Heart right ventricle (tissue), 16 donors: ENCODE measurements at places on chromosomes 12 and 14. TPM values are rescaled to one million over a fixed set of nuclear protein-coding genes. Genes with fewer than 3 reads are reported as not detected.
A peak's percentile ranks its signal among the peaks of the same experiment; 100 is the strongest.

DNA sequence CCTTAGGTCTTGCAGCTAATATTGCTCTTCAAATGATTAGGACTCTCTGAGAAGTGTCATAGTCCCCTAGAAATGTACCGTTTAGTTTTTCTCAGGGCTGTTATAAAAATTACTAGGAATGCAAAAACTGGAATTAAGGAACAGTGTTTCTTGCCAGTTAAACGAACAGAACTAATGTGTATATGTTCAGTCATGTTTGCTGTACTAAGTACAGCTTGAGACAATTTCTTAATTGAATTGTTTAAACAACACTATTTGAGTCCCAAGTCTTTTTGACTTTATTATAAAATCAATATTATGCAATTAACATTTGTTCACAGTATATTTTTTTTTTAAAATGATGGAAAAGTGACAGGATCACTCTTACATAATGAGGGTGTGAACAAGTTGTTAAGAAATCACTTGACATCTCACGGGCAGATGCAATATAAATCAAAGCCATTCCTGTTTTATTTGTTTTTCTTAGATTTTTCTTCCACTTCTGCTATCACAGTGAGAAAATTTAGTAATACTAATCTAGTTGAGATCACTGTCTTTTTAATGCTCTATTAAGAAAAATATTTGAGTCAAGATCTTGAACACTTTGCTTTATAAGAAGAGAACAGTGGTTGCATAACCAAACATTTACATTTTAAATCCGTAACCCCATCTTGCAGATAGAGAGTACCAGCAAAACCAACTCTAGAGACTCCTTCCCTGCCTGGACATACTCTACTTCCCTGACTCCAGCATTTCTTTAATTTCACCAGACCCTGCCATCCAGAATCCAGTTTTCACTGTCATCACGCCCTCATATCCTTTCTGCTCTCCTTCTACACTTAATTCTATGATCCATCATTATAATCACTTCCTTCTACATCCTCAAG, 140.7 kb upstream of the KITLG start:
- DNase-seq: no peak
- no peaks in the 10 kb centered on the region for H3K4me1 ChIP-seq
- H3K27ac ChIP-seq: no peak overlapping the region
- H3K36me3 ChIP-seq: no peaks in the 10 kb centered on the region
- H3K27me3 ChIP-seq: no peaks in the 10 kb centered on the region

GRCh38 chr12:121013715-121014114, 2.6 kb downstream of the C12orf43 start:
- DNase-seq: no peak
- H3K36me3 ChIP-seq: no peaks in the 10 kb centered on the region
- no peak overlapping the region for H3K4me3 ChIP-seq

- no peaks in the 10 kb centered on the region for H3K27me3 ChIP-seq
- no peak overlapping the region for H3K27ac ChIP-seq
- no peak for DNase-seq
Observed at GRCh38 chr12:83224012-83224411, 537.3 kb downstream of the TMTC2 start.

DNA sequence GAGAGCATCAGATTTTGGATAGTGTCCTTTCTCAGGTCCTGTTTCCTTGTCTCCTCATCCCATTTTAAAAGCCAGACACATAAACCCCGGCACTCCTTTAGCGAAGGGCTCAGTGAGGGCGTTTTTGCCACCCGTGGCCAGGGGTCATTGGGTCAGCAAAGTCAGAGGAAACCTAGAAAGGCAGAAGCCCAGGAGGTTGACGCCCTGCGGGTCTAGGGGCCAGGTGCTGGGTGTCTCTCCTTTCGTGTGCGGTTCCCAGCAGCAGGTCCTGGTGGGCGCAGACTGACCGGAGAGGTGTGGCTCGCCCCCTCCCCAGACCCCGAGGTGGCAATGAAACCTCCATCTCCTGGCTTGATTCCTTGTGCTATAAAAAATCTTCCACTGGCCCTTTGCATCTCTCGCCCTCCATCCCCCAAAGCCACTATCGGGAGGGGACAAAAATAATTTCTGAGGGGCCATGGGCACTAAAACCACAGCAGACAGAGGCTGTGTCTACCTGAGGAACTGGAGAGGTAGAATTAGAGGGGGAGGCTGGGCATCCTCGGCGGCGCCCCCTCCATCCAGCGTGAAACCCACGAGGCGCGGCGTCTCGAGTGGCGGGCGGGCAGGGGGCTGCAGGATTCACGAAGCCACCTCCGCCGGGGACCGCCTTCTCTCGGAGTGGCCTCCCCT, 858 bp upstream of the FRMD6 start:
- H3K27ac ChIP-seq: peak overlapping the region; percentile 99
- DNase-seq: no peak
- peaks cover 3% of the 10 kb centered on the region for H3K4me1 ChIP-seq
- H3K4me3 ChIP-seq: peak overlapping the region; percentile 89

Gene TBX3
- total RNA-seq: 10.9 TPM

GRCh38 chr14:83664389-83664788, 1865.6 kb upstream of the FLRT2 start:
- no peak overlapping the region for H3K27ac ChIP-seq
- no peak overlapping the region for H3K4me3 ChIP-seq
- no peak for DNase-seq
- no peaks in the 10 kb centered on the region for H3K4me1 ChIP-seq
- no peaks in the 10 kb centered on the region for H3K27me3 ChIP-seq
- no peaks in the 10 kb centered on the region for H3K36me3 ChIP-seq

DNA sequence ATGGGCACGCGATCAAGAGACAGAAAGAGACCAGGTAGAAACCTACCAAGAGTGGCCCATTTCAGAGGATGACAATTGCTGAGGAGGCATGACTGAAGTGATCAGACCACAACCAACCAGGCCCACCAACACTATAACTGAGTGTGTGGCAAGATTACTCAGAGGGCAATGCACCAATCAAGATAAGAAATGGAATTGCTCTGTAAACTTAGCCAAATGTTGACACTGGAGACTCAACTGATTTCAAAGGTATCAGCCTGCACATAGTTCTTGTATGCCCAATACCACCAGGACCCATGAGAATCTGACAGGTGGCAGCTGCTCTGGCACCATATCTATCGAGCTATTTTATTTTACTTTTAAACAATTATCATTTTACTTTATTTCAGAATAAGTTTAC, 128.9 kb downstream of the FOXN3 start:
- no peak for DNase-seq
- H3K27me3 ChIP-seq: no peaks in the 10 kb centered on the region
- H3K36me3 ChIP-seq: no peaks in the 10 kb centered on the region
- no peak overlapping the region for H3K27ac ChIP-seq
- no peak overlapping the region for H3K4me3 ChIP-seq
- peaks cover 4% of the 10 kb centered on the region for H3K4me1 ChIP-seq
